GM20000 (cell line): ENCODE measurements at places on chromosomes 2 and 18.

- no peak for DNase-seq
These were observed 14.5 kb upstream of the FOSL2 start for GRCh38 chr2:28377984-28378678.

- no peak for DNase-seq
These were observed 476.1 kb upstream of the SOX11 start for GRCh38 chr2:5215989-5216607.

DNA sequence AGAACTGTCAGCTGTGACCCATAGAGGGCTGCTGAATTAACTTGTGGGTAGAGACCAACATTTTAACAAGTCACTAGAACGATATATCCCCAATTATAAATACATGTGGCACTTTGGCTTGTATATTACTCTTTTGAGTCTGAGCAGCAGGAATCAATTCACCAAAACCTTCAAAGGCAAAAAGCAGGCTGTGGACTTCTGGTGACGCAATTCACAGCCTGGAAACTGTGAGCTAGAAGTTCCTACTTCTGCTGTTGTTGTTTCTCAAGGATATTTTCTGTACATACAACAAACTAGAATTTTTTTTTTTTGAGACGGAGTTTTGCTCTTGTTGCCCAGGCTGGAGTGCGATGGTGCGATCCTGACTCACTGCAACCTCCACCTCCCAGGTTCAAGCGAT, 37.3 kb downstream of the PTCD3 start:
- DNase-seq = no peak

GRCh38 chr2:6557737-6558136, 308.0 kb downstream of the CMPK2 start:
- DNase-seq = no peak

- no peak for DNase-seq
These were observed 242.1 kb upstream of the RND3 start for GRCh38 chr2:150729495-150729955.

DNA sequence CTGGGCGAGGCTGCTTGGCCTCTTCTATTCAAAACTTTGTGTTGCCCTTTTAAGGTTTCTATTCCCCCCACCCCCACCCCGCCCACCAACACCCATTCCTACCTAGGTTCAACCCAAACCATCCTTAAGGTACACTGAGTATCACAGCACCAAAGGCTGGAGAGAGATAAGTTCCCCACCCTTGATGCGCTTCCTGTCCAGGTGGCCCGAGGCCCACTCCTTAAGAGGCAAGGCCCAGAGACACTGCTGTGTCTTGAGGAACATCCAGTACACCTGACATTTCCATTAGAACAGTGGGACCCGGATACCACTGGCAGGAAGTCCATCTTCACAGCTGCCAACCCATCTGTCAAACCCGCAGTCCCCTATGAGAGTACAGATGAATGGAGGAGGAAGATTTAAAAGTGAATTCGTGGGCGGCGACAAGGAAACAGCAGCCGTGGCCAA, 277 bp upstream of the INPP1 start:
- DNase-seq = peak; percentile 68

- no peak for DNase-seq
These were observed 4.1 kb downstream of the GALNT1 start for GRCh38 chr18:35585608-35586007.

DNA sequence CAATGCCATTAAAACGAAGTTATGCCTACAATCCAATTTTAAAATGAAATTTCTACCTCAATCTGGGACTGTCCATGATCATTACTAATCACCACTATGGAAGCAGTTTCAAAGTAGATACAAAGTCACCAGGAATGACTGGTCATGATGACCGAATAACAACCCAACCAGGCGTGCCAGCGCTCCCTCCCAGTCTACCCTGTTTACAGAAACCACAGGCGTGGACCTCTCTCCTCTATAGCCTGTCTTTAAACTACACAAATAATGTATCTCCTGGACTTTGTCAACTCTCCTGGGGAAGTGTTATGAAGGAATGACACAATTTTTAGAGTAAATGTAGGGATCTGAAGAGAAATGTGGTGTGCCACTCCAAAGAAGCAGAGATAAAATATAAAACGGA, 150.2 kb downstream of the SRBD1 start:
- DNase-seq = no peak

- DNase-seq = no peak
These were observed 17.4 kb downstream of the ASPRV1 start for GRCh38 chr2:69943843-69944525.

GRCh38 chr2:31277621-31278020, 43.7 kb downstream of the EHD3 start:
- DNase-seq = no peak

DNA sequence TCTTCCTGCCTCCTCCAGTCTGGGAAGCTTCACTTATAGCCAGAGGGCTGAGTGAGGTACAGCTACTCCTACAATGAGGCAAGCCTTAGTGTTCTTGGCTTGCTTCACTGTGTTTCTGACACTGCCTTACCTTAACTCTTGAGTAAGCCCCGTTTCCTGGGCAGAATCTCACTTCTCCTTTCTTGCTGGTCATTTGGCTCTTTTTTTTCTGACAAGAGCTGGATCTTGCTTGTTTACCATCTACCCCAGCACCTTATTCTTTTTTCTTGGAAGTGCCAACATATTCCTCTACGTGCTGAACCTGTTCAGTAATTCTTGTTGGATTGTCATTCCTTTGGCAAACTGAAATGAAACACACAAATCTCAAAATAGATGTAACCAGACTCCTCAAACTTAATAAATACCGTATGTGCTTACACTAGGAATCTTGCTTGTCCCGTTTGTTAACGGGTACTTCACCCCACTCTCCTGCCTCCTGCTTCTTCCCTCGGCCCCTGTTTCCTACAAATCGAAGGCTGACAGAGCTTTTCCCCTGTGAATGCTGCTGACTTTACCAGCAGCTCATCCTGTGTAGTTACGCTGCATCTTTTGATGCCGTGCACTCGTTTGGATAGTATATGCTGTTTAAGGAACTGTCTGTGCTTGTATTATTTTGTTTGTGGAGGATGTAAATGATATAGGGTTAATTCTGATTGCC, 132.2 kb downstream of the FMNL2 start:
- peak; percentile 64 for DNase-seq

DNA sequence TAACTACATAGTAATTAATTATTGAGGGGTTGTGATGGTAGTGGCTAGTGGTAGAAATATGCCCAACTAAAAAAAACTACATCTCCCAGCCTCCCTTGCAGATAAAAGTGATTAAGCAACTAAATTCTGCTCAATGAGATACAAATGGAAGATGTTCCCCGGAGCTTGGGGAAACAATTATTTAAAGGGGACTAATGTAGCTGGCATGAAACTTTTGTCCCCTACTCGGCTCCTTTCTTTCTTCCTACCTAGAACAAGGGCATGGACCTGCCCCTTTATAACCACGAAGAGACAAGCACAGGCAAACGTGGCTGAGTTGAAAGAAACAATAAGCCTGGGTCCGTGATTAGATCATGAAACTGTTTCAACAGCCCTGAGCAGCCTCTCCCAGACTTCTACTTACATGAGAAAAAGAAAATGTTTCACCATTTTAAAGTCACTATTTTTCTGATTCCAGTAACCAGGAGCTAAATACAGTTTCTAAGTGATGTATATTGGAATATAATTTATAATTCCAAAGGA, 236.9 kb downstream of the SCG2 start:
- DNase-seq = no peak

- DNase-seq = peak; percentile 23
These were observed 525.6 kb downstream of the MBD2 start for GRCh38 chr18:53698907-53699306.
